ENCODE measurements at places on chromosomes 12 and 14.

- peak; percentile 71 for DNase-seq
Observed at GRCh38 chr12:54596526-54596946, 8.1 kb upstream of the PPP1R1A start.

- DNase-seq: no peak
Observed at GRCh38 chr14:33767586-33768457, 183.1 kb downstream of the EGLN3 start.

- DNase-seq: peak; percentile 70
Observed at GRCh38 chr14:91059576-91060350, 678 bp downstream of the RPS6KA5 start.

- DNase-seq: no peak
Observed at GRCh38 chr14:61315313-61315712, 6.1 kb upstream of the PRKCH start.

- no peak for DNase-seq
Observed at GRCh38 chr14:40252817-40253447, 820.7 kb upstream of the FBXO33 start.

DNA sequence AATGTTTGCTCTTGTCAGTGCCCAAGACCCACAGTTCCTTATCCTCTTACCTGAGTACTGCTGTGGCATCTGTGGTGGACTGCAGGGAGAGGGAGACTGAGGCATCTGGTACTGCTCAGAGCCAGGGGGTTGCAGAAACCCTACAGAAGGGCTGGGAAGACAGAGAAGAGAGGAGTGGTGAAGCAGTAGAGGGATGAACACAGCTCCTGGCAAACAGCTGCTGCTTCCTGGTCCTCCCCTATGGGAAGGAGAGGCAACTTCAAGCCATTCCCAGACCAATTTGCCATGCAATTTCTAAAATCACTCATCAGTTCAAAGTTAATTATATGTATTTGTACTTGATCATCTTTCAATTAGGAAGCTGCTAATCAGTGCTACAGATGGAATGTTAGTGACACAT lies 15.7 kb upstream of the STAC3 start:
- DNase-seq: no peak

DNA sequence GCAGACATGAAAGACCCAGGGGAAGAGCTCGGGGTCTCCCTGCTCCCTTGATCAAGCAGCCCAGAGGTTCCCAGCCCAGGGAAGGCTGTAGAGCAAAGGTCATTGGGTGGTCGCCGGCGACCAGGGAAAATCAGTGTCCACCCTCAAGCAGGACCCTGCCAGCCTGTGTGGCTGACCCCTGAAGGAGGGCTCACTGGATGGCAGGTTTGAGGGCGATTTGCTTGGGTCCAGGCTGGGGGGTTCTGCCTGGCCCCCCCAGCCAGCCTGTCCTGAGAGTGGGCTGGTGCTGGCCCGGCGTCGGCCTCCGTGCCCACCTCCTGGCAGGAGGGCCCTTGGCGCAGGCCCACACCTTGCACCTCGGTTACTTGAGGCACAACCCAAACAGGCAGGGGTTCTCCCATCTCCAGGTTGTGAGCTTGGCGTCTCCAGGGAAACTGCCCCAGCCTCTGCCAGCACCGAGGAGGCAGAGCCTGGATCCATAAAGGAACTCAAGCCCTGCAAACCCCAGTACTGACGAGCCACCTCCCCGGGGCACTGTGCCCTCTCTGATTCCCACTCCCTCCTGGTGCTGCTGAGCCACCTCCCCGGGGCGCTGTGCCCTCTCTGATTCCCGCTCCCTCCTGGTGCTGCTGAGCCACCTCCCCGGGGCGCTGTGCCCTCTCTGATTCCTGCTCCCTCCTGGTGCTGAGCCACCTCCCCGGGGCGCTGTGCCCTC lies 329.0 kb upstream of the SFSWAP start:
- DNase-seq: no peak

DNA sequence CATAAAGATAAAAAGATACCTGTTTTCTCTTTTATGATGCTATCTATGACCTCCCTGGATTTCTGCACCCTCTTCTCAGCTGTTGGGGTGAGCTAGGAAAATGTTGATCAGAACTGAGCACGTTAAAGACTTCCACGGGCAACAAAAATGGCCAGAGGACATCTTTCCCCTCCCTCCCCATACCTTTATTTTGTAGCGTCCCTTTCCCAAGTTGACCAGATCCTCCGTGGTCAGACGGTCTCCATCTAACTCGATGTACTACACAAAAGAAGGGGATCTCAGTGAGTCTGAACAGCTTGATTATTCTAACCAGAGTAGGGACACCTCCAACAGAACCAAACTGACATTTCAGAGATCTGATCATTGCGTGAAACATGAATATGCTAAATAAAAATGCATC lies 2.2 kb downstream of the HAL start:
- no peak for DNase-seq

DNA sequence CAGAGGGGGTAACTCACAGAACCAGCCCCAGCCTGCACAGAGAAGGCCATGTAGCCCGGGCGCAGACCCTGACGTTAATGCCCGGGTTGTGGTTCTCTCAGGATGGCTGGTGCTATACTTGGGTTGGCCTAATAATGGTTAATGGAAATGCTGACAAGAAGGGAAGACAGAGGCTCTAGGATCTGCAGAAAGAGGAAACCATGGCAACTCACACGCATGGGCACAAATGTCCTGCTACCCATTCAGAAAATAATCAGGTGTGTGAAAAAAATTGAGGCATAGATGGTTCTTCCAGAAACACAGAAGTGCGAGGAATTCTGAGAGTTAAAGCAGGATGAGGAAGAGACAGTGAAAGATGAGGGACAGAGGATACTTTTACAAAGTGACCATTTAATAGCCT lies 33.8 kb downstream of the APPL2 start:
- no peak for DNase-seq
